Activated CD8-positive, alpha-beta T cell treated with anti-CD3 and anti-CD28 coated beads, Interleukin-2, amount 10 ng/mL, durations not matched to agents 7 days and 5 days (primary cell): ENCODE measurements at places on chromosomes 16 and 17. TPM values are rescaled to one million over a fixed set of nuclear protein-coding genes. Genes with fewer than 3 reads are reported as not detected.

The ACE gene
- 0.18 TPM for total RNA-seq

The PSME3 gene
- 145 TPM for total RNA-seq

The KRT9 gene
- not detected for total RNA-seq

DNA sequence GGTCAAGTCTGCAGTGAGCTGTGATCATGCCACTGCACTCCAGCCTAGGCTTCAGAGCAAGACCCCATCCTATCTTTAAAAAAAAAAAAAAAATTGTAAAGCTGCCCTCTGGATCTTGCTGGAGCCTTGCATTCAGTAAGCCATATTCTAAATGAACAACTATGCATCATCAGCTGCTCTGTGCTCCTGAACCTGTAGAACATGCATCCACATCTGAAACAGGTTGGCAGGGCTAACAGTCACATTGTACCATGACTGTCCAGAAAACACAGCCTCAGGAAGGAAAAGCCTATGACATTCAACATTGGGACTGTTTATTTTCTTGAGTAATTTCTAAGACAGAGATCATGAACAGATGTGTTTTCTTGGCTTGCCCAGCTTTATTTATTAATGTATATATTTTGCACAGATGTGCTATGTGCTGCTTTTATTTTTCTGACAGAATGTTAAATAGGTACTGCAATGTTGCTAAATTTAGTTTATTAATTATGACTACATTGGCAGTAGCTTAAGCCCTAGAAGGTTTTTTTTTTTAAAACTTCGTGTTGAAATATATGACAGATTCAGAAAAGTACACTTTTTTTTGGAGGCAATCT, 19.8 kb downstream of the ACSF2 start:
- H3K27ac ChIP-seq: no peak overlapping the region
- H3K4me1 ChIP-seq: no peaks in the 10 kb centered on the region
- H3K27me3 ChIP-seq: no peaks in the 10 kb centered on the region
- H3K4me3 ChIP-seq: no peak overlapping the region
- H3K36me3 ChIP-seq: no peaks in the 10 kb centered on the region

GRCh38 chr17:74729368-74729767, 7.7 kb upstream of the RAB37 start:
- H3K27ac ChIP-seq: no peak overlapping the region
- no peak for DNase-seq
- peaks cover 23% of the 10 kb centered on the region for H3K4me1 ChIP-seq
- H3K27me3 ChIP-seq: peaks cover 10% of the 10 kb centered on the region
- no peak overlapping the region for H3K4me3 ChIP-seq
- no peaks in the 10 kb centered on the region for H3K36me3 ChIP-seq

GRCh38 chr16:59707436-59708226, 973.5 kb upstream of the GOT2 start:
- no peak overlapping the region for H3K27ac ChIP-seq
- H3K4me1 ChIP-seq: no peaks in the 10 kb centered on the region
- H3K4me3 ChIP-seq: no peak overlapping the region
- H3K27me3 ChIP-seq: no peaks in the 10 kb centered on the region
- no peaks in the 10 kb centered on the region for H3K36me3 ChIP-seq
- DNase-seq: no peak

GRCh38 chr17:50314456-50315011, 31.4 kb upstream of the XYLT2 start:
- H3K27me3 ChIP-seq: peaks cover 12% of the 10 kb centered on the region
- H3K36me3 ChIP-seq: no peaks in the 10 kb centered on the region

GRCh38 chr16:56477096-56477878, 25.9 kb downstream of the OGFOD1 start:
- H3K36me3 ChIP-seq: peaks cover 48% of the 10 kb centered on the region
- no peak for DNase-seq
- no peak overlapping the region for H3K27ac ChIP-seq
- no peaks in the 10 kb centered on the region for H3K27me3 ChIP-seq
- peaks cover 7% of the 10 kb centered on the region for H3K4me1 ChIP-seq

- H3K27ac ChIP-seq: no peak overlapping the region
- no peaks in the 10 kb centered on the region for H3K36me3 ChIP-seq
- H3K27me3 ChIP-seq: peaks cover 18% of the 10 kb centered on the region
- DNase-seq: no peak
- H3K4me3 ChIP-seq: no peak overlapping the region
Observed at GRCh38 chr17:30961209-30962188, 9.3 kb upstream of the RNF135 start.

GRCh38 chr17:42674755-42675347, 1.9 kb downstream of the PLEKHH3 start:
- peaks cover 54% of the 10 kb centered on the region for H3K4me1 ChIP-seq
- peaks cover 46% of the 10 kb centered on the region for H3K27me3 ChIP-seq
- DNase-seq: no peak
